ENCODE measurements at places on chromosomes 16 and 17.

DNA sequence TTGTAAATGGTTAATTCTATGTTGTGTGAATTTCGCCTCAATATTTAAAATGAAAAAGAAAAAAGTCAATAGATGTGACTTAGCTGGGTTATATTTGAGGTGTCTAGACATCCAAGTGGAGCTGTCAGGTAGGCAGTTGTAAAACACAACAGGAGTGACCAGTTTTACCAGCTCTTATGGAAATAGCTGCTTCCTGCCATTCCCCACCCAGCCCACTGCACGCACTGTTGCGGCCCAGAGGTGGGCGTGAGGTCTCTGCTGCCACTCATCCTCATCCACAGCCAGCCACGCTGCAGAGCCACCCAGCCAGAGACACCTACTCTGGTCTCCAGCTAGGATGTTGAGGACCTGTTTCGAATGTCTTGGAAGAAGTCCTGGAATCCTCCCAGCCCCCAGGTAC lies 3.4 kb upstream of the CARD14 start:
- DNase-seq, result no peak

DNA sequence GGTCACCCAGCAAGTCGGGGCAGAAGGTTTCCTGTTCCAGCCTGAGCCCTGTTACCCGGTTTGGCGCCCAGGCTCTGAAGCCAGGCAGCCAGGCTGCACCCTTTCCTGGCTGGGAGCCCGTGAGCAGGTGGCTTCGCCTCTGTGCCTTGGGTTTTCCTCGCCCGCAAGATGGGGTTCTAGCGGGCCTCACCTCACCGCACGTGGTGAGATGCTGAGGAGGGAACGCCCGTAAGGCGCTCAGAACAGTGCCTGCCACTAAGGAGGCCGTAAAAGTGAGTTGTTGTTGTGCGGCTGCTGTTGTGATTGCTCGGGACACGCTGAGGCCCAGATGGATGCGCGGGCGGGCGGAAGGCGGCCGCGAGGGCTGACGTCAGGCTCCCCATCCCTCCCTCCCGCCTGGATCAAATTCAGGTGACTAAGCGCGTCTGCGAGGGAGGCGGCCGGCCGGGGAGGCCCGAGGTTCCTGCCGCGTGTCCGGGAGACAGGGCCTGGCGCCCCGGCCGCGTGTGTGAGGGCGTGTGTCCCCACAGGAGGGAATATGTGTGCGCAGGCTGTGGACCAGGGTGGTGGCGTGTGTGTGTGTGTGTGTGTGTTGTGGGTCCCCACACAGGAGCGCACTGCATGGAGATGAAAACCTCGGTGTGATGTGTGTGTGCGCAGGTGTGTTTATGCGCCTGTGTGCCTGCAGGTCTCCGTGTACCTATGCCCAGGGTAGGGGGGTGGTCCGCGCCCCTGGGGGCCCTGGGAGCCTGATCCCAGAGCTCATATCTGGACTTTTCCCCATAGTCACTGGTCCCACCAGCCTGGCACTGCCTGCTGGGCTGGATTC lies 4.3 kb downstream of the CAMKK1 start:
- DNase-seq, result no peak

DNA sequence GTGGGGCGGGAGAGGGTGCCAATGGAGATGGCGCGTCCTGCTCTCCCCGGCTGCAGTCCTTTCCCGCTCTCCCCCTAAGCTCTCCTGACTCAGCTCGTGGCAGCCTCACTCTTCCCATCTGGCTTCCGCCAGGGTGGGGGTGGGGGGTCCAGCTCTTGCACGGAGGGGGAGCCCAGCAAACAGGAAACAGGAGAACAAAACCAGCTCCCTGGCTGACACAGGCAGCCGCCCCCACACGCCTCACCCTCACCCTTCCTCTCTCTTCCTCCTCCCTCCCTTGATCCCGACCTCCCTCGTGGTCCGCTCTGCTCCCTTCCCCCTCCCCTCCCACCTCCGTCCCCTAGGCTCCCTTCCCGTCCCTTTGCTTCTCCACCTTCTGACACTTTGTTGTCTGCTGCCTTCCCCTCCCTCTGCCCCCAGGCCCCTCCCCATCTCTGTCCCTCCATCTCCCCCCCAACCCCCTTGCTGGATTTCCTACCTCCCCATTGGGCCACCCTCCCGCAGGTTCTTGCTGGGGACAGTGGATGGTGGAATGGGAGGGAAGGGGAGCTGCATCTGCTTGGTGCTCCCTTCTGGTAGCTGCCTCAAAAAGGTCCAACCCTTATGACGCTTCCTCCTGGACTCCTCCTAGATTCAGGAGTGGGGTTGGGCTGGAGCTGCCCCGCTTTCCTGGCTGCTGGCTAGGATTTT lies 23.7 kb downstream of the ARHGAP23 start:
- no peak for DNase-seq

DNA sequence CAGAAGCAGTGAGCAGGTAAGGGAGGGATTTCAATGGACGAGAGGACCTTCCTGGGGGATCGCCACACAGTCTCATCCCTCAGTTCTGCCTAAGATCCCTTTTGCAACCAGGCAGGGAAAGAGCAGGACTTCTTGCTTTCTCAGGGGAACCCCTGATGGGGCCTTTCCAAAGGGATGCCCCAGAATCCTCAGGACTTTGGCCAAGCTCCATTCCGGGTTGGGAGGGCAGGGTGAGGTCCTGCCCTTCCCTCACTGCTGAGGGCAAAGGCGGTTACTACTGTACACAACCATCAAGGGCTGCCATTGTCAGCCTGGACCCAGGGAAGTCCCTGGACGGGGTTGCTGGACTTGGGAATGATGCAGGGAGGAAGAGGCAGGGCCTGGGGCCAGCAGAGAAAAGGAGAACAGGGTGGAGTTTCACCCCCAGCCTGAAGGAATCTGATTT lies 9.7 kb downstream of the PRR29 start:
- no peak for DNase-seq
